Hematopoietic multipotent progenitor cell treated with erythropoietin and hydrocortisone succinate and interleukin-3 and kit ligand, for 15 days (in vitro differentiated cells): ENCODE measurements at places on chromosomes 5 and 9.

- DNase-seq: peak; percentile 5
These were observed 1638.5 kb upstream of the C9orf72 start for GRCh38 chr9:29211580-29212396.

DNA sequence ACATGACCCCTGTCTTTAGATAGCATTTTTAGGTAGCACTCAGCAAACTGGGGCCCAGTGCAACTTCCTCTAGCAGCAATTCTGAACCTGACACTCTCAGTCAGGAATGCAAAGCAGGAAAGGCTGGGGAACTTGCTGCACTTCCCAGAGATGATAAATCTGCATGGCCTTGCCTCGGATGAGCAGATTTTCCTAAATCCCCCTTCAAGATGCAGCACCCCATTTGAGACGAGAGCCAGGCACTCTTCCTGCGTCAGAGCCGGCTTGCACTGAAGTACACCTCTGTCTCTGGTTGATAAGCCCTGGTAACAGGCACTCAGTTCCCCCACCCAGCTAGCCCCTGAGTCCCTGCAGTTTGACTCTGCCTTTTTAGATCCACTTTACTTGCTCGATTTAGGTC lies 296.7 kb upstream of the PANK3 start:
- DNase-seq: peak; percentile 93

DNA sequence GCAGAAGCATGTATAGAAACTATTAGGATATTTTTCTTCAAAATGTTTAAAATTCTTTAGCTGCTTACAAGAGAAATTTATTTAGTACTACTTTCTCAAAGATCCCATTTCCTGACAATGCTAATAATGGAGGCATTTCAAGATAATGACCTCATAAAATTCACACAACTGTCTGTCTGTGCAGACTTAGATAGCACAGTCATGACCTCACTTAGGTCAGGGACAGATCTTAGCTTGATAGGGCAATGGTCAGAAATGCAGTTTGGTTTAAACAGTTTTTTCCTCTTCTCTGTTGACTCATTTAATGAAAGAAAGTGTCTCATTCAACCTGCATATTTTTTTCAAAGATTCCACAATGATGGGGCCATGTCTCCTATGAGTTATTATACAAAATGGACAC lies 128.4 kb downstream of the GRIA1 start:
- DNase-seq: no peak

GRCh38 chr5:142981886-142982820 lies 212.0 kb downstream of the ARHGAP26 start:
- DNase-seq: no peak

DNA sequence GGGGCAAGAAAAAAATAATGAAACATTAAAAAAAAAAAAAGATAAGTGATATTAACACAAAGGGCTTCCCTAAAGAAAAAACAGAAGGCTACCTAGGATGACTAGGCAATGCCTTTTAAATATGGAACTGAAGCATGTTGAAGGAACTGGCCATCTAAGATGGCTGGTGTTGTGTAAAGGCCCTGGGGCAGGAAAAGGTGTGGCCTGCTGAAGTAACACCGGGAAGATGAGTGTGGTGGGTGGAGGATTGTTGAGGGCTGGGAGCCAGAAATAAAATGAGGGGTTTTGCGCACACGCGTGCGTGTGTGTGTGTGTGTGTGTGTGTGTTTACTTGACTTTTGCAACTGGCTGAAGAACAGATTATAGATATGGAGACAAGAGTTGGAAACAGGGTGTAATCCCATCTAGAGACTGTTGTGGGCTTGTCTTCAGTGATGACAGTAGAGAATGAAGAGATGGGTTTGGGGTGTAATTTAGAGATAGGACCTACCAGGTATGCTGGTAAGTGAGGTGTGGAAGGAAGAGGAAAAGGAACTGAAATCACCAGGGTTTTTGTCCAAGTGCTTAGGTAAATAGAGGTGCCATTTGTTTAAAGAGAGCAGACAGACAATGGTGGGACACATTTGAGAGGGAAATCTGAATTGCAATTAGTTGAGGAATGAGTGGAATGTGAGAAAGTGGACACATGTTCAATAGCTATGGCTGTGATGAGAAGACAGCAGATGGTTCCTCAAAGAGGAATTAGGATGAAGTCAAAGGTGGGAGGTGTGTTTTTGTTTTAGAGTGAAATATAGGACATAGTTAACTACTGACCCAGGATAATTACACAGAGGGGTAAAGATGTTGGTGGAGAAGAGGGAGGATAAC lies 33.9 kb downstream of the RAD23B start:
- DNase-seq: no peak

DNA sequence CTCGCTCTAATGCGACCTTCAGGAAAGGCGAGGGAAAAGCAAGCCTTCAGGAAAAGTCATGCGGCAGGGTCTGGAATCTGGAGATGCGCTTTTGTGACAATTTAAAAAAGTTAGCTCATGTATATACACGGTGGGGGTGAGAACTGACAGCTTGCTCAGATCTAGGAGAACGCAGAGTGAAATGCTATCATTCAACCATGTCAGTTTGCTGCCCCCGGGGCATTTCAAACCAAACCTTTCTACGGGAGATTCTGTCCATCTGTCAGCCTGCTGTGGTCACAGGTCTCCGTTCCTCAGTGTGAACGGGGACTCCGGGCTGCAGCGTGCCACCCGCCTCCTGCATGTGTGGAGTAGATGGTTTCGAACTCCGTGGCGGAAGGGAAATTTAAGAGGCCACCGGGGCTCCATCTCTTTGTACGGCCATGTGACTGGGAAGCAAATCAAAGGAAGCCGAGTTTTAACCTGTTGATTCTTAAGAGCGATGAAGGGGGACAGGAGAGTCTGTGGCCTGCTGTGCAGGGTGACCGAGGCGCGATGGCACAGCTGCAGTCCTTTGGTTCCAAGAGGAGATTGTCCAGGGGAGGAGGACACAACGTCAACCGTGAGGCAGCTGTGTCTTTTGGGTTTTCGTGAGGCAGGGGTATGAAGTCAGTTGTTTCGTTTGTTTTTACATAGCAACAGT lies 45.9 kb downstream of the OTULIN start:
- DNase-seq: no peak

GRCh38 chr9:86749161-86749893 lies 198.0 kb downstream of the GAS1 start:
- DNase-seq: no peak

- no peak for DNase-seq
These were observed 3.6 kb downstream of the GLDC start for GRCh38 chr9:6641961-6642360.

- DNase-seq: no peak
These were observed 972.4 kb upstream of the ACO1 start for GRCh38 chr9:31412081-31412480.

DNA sequence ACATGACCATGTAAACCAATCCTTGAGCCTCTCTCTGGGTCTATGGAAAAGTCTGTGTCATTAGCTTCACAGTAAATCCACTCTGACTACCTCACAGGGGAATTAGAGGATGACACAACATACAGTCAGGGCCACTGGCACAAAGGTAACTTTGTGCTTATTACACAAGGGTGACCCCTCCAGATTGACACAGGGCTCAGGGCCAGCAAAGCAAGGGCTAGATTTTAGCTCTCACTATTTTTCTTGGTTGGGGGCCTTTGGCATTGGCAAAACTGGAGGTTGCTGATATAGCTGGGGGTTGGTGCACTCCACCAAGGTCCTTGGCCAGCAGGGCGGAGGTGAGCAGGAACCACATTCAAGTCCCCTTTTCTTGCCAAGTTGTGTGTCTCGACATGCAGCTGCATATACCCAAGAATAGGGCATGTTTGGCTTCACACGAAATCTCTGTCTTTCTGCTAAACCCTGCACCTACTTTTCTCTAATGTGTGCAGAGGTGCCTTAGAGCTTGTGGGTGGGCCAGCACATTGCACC lies 15.2 kb upstream of the OSMR start:
- DNase-seq: no peak

DNA sequence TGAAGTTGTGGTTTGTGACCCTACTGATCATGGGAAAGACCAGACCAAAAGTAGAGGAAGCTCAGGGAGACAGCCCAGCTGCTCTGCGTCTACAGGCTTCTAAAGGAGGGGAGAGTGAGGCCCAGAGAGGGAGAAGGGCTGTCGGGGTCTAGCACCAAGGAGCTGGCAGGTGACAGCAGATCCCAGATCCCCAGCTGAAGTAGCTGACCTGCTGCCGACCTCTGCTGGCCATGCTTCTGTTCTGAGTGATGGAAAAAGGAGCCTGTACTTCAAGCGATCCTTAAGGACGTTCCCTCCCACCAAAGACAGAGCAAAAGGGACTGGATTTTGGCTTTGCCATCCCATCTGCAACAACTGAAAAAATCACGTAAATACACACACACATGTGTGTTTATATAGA lies 22.7 kb upstream of the QSOX2 start:
- peak; percentile 9 for DNase-seq

- peak; percentile 2 for DNase-seq
These were observed 115.8 kb downstream of the EMB start for GRCh38 chr5:50325237-50325832.

DNA sequence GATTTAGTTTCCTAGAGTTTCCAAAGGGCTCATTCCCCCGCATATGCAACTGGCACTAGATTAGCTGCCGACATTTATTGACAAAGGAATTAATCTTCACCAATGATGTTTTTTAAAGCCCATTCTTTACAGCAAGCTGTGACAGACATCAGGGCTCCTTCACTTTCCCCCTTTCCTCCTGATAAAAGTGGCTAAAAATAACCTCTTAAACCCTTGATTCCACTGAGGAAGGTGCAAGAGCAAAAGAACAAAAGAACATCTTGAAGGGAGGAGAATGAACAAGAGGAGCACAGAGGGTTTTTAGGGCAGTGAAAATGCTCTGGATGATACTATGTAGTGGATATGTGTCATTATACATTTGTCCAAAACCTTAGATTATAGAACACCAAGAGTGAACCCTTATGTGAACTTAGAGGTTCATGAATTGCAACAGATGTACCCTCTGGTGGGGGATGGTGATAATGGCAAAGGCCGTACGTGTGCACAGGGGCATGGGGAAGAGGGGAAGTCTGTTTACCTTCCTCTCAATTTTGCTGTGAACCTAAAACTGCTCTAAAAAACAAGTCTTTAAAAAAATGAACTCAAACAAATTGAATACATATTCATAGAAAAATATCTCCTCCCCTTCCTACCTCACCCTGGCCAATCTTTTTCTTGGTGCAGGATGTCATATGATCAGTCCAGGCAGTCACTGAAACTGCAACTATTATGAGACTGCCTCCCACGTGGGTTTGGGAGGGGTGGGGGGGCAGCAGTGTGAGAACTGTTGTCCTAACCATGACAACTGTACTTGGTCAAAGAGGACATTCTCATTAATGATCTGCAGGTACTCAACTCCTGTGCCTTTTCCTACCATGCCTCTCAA lies 83.0 kb downstream of the MARCHF3 start:
- DNase-seq: no peak

GRCh38 chr9:8366161-8366926 lies 566.8 kb upstream of the DMAC1 start:
- DNase-seq: no peak

- no peak for DNase-seq
These were observed 89.6 kb upstream of the SHB start for GRCh38 chr9:38158628-38159027.

GRCh38 chr5:145568581-145568980 lies 266.6 kb downstream of the PRELID2 start:
- no peak for DNase-seq

DNA sequence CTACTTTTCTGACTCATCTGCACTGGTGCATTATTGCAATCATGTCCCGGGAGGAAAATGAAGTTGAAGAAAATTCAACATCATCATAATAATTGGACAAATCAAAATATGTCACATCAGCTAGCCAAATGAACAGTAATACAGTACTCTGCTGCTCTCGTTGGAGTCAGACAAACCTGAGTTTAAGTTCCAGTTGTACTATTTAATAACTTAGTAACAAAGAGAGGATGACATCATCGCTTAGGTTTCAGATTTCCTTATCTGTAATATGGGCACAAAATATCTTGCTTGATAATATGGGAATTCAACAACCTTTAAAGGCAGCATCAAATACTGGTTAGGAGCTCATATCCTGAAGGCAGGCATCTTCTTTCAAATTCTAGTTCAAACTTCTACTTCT lies 1248.9 kb upstream of the ACO1 start:
- no peak for DNase-seq

GRCh38 chr5:115629903-115630302 lies 4.1 kb upstream of the TMED7 start:
- no peak for DNase-seq

- no peak for DNase-seq
These were observed 67.3 kb upstream of the SGCD start for GRCh38 chr5:156259618-156260017.

- no peak for DNase-seq
These were observed 28.1 kb downstream of the PTGES2 start for GRCh38 chr9:128099231-128099931.

- no peak for DNase-seq
These were observed 198.1 kb downstream of the EFNA5 start for GRCh38 chr5:107472620-107473064.

GRCh38 chr5:54103871-54104270 lies 206.5 kb downstream of the ARL15 start:
- no peak for DNase-seq

GRCh38 chr5:153879596-153879995 lies 159.1 kb downstream of the FAM114A2 start:
- DNase-seq: no peak

DNA sequence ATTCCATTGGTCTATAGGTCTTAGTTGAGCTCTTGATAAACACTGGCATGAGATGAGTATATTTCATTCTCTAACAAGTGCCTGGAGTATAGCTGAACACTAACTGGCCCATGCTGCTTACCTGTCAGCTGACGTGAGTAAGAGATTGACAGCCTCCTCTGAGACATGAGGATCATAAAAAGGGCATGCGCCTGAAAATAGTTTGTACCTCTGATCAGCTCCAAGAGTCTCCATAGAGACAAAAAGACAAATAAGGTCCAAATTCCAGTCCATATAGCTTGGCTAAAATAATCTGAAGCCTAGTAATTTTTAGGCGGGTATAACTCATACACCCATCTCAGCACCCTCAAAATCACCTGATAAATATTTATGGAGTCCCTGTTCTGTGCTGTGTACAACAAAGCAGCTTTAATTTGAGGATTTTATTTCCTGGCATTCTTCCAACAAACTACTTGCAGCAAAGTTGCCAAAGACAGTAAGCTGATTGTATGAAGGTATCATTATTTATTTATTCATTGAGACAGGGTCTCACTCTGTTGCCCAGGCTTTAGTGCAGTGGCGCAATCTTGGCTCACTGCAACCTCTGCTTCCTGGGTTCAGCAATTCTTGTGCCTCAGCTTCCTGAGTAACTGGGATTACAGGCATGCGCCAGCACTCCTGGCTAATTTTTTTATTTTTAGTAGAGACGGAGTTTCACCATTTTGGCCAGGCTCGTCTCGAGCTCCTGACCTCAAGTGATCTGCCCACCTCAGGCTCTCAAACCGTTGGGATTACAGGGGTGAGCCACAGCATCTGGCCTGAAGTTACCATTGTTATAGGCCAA lies 16.2 kb upstream of the FSD1L start:
- DNase-seq: no peak

- no peak for DNase-seq
These were observed 26.1 kb upstream of the SEC16A start for GRCh38 chr9:136508729-136509500.

DNA sequence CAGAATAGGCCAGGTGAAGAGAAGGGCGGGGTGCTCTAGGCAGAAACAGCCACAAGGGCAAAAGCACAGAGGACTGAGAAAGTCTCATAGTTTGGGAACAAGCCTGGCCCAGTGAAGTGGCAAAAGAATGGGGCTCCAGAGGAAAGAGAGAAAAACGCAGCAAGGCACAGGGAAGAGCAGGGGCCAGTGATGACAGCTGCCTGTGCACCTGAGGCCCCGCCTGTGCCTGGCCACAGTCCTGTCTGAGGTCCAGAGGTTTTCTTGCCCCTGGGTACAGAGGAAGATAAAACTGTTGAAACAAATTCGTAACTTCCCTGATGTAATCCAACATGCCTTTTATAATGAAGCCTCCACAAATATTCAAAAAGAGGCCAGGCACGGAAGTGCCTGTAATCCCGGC lies 22.0 kb downstream of the FRRS1L start:
- DNase-seq: no peak
